ENCODE measurements at places on chromosomes 12 and 14.
A peak's percentile ranks its signal among the peaks of the same experiment; 100 is the strongest.

DNA sequence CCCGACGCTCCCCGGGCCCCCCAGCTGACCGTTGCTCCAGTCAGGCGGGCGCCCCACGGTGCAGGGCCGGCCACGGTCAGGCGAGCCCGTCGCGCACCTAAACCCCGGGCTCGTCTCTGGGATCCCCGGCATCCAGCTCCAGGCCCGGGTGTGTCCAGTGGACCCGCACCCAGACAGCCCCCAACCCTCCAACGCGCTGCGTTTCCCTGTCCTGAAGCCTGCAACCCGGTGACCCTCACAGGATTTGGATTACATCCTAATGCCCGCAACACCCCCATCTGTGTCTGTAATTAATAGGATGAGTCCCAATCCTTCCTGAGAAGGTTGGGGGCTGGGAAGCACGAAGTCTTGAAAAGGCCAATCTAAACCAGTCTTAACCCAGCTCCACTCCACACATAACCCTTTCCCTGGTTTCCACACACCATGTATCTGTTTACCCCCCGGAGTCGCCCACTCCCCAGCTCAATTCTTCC lies 10.4 kb downstream of the CPNE6 start:
- DNase-seq, result no peak

GRCh38 chr14:74793506-74794155 lies 30.5 kb downstream of the YLPM1 start:
- DNase-seq, result no peak

GRCh38 chr12:11753150-11753499 lies 103.7 kb downstream of the ETV6 start:
- DNase-seq, result no peak

DNA sequence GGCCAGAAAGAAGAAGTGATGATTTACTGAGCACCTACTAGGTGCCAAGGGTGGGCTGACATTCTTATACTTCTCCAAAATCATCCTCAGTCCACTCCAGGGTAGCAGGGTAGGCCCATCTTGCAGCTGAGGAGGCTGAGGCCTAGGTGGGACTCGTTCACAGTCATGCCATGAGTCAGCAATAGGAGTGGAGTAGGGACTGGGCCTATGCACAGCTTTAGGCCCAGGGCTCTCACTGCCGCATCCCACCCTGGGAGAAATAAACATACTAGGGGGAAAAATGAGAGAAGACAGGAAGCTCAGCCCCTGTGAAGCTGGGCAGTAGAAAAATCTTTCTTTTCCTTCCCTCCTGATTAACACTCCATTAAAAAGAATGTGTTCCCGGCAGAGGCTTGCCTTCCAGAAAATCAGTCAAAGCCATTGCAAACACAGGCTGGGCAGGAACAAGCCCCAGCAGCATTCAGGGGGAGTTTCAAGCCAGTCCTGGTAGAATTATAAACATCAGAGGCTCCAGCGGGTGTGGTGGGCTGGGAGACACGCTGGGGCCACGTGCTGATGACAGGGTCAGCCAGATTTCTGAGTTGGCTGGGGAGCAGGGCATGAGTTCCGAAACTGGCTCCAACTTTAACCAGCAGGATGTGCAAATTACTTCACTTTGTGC lies 1.8 kb downstream of the HSPB8 start:
- no peak for DNase-seq

- no peak for DNase-seq
These were observed 155.6 kb downstream of the SLC6A15 start for GRCh38 chr12:84756961-84757360.

- DNase-seq, result no peak
These were observed 303 bp downstream of the GAPDH start for GRCh38 chr12:6534695-6534944.

- no peak for DNase-seq
These were observed 16.8 kb upstream of the SNX6 start for GRCh38 chr14:34646570-34647255.

DNA sequence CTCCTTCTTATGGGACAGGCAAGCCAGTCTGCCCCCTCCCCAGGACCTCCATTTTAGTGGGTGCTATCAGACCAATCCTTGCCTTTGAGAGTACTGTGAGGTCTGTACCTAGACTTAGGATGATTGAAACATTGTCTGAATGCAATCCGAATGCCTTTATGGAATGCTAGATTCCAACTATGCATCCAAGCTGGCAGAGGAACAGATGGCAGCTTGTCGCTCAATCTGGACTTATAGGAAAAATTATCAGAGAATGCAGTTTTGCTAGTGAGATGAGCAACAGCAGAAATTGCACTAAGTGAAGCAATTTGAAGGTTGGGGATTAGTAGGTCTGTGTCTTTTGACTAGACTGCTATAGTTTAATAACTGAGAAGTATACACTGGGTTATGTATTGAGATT lies 109.1 kb downstream of the DYRK2 start:
- DNase-seq, result no peak

- DNase-seq, result no peak
These were observed 121.5 kb upstream of the CPM start for GRCh38 chr12:69054343-69055056.

DNA sequence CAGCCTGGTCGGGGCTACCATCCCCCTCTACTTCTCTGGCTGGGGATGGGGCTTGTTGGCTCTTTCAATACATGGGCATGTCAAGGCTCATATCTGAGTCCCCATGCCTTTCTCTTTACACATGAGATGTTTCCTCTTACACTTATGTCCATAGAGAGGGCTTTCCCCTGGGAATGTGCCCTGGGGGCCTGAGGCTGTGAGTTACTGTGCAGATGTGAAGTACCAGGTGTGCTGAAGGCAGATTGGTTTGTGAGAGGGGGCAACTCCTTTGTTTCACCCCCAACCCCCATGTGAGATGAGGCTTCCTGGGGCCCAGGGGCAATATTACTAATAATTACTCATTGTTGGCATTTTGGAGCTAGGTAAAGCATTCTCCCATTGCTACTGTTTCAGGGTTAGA lies 32.8 kb downstream of the NRXN3 start:
- no peak for DNase-seq

GRCh38 chr14:69643430-69644200 lies 32.2 kb downstream of the SUSD6 start:
- DNase-seq, result no peak

DNA sequence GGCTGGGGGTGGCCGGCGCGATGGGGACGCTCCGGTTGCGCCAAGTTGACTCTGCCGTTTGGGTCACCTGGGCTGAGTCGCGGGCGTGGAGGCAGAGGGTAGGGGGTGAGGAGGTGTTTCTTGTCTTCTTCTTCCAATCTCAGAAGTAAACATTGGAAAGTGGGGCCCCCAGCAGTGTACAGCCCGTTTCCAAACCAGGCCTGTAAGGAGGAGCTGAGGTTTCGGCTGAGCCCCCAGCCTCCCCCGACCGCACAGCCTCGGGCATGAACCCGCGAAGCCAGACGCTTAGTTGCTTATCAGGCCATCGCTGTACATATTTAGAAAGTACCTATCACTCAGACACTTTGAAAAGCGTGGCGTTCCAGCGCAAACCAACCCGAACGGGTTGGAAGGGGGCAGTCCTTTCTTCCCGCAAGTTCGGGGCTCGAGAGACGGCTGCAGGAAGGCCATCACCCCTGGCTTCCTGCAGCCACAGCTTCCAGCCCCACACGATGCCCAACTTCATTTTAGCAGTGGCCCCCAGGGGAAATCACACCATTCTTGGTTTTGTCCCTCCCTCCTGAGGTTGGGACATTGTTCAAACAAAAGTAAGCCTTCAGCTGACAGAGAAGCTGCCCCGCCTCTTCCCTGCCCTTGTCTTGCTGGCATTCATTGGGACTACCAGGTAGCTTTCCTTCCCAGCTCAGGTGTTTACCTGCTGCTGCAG lies 164.1 kb downstream of the ZFP36L1 start:
- DNase-seq, result no peak

- no peak for DNase-seq
These were observed 435.4 kb downstream of the TMTC2 start for GRCh38 chr12:83121897-83122622.

- DNase-seq, result no peak
These were observed 84.6 kb downstream of the SETD3 start for GRCh38 chr14:99395909-99396530.

- DNase-seq, result no peak
These were observed 243.7 kb downstream of the PAX9 start for GRCh38 chr14:36905272-36905888.

GRCh38 chr12:108788076-108788782 lies 56.9 kb upstream of the CORO1C start:
- no peak for DNase-seq

- no peak for DNase-seq
These were observed 108.8 kb downstream of the PRKCH start for GRCh38 chr14:61430066-61430757.

DNA sequence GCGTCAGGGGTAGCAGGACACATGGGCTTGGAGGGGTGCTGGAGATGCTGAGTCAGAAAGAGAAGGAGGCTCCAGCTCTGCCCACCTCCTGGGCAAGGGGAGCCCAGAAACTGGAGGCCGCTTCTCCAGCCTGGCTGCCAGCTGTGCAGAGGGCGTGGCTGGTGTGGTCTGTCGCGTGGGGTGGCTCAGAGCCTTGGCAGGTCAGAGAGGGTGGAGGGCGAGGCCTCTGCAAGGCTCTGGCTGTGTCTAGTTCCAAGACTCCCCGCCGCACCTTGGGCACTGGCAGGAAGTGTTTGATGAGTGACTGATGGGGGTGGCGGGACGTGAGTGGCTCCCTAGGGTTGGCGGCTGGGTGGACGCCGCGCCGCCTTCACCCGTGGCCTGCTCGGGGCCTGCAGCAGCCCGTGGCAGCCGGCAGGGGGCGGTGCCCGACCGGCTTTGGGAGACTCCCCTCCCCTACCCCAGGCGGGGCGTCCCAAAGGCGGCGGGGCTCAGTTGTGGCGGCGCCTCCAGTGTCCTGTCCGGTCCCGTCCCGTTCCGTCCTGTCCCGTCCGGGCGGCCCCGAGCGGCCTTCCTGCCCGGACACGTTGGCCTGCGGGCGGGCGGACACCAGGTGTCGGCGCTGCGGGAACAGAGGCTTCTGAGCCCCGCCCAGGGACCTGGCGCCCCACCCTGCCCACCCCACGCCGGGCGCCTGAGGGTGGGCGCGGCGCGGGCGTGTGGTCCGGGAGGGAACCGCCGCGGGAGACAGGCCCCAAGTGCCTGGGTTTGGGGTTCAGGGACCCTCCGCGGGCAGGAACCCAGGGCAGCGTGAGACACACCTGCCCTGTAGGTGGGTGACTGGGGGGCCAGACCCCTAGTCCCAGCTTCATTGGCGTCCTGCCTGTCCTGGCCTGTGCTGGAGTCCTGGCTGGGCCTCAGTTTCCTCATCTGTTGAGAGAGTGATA lies 39.7 kb downstream of the KRT80 start:
- no peak for DNase-seq

DNA sequence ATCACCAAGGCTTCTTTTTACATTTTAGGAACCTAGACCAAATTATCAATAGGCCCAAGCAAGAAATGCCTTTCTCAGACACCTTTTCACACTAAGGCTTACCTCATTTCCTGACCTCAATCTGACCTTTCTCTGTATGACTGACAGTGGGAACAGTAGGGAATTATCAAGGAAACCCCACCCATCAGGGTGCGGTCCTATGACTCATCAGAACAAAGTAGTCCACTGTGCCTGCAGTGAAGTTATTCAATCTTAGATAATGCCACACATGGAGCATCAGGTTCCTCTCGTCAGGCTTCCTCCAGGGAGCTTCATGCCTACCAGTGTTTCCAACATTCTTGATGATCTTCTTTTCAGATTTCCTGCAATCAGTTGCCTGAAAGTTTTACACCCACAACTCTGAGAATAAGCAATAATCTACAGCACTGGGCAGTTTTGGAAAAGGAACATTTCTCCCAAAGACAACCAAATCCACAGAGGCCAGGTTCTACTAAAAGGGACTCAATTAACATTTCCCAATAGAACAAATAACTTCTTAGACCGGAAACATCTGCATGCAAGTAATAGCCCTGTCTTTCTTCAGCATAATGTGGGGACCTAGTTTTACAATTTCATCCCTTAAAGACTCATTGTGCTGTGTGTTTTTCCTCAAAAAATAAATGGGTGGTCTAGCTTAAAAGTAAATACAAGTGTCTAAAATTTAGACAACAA lies 35.9 kb upstream of the TMTC2 start:
- DNase-seq, result no peak

DNA sequence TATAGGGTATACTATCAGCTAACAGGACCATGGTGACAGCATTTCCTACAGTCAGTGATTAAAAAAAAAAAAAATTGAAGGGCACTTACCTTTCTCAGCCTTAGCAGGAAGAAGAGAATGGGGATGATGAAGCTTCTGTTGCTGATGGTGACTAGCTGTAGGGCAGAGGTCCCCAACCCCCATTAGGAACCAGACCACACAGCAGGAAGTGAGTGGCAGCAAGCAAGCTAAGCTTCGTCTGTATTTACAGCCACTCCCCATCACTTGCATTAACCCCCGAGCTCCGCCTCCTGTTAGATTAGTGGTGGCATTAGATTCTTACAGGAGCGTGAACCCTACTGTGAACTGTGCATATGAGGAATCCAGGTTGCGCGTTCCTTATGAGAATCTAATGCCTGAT lies 91.3 kb upstream of the USP44 start:
- DNase-seq, result no peak

- no peak for DNase-seq
These were observed 6.4 kb downstream of the TMEM121 start for GRCh38 chr14:105532735-105533141.

GRCh38 chr12:106291342-106291741 lies 11.2 kb upstream of the TCP11L2 start:
- no peak for DNase-seq

GRCh38 chr14:106511006-106511799 lies 984.8 kb downstream of the TMEM121 start:
- no peak for DNase-seq

GRCh38 chr12:2958432-2959191 lies 585 bp upstream of the TEAD4 start:
- peak; percentile 38 for DNase-seq

GRCh38 chr14:82905762-82906161 lies 1372.1 kb upstream of the SEL1L start:
- DNase-seq, result no peak

- DNase-seq, result no peak
These were observed 34.4 kb upstream of the PSMA6 start for GRCh38 chr14:35257809-35258208.

- DNase-seq, result no peak
These were observed 496.4 kb downstream of the PCNX1 start for GRCh38 chr14:71403656-71404055.

DNA sequence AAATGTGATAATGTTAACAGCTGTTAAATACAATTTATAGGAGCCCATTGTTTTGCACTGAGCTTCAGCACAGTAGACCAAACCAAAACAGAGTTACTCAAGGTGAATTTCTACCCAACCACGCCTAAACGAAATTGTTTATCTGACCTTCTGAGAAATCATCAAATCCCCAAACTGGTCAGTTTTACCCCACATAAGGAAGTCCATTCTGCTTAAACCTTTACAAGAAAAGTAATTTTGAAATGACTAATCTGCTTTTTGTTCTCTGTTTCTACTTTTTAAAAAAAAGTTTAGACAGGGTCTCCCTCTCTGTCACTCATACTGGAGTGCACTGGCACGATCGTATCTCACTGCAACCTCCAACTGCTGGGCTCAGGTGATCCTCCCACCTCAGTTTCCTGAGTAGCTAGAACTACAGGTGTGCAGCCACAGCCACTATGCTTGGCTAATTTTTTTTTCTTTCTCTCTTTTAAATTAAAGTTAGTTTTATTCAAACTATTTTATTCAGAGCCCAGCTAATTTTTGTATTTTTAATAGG lies 1.4 kb upstream of the RNF10 start:
- DNase-seq, result no peak

Measured in GOT3 (cell line).